ENCODE measurements at places on chromosomes 11 and 22.

DNA sequence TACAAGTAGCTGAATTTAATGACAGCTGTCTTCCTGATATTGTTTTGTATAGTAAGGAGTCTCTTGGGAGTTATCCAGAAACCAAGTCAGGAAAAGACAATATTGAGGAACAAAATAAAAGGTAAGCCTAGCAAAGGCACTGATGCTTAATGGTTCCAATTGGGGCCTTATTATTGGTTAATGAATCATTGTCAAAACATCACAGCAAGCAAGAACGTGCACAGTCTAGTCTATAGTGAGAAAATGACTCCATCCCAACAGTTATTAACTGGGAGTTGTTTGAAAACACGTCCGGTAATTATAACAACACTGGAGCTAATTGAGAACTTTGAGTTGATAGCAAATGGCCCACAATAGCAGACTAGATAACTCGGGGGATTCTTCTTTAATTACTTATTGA lies 17.7 kb downstream of the BSX start:
- DNase-seq: no peak

DNA sequence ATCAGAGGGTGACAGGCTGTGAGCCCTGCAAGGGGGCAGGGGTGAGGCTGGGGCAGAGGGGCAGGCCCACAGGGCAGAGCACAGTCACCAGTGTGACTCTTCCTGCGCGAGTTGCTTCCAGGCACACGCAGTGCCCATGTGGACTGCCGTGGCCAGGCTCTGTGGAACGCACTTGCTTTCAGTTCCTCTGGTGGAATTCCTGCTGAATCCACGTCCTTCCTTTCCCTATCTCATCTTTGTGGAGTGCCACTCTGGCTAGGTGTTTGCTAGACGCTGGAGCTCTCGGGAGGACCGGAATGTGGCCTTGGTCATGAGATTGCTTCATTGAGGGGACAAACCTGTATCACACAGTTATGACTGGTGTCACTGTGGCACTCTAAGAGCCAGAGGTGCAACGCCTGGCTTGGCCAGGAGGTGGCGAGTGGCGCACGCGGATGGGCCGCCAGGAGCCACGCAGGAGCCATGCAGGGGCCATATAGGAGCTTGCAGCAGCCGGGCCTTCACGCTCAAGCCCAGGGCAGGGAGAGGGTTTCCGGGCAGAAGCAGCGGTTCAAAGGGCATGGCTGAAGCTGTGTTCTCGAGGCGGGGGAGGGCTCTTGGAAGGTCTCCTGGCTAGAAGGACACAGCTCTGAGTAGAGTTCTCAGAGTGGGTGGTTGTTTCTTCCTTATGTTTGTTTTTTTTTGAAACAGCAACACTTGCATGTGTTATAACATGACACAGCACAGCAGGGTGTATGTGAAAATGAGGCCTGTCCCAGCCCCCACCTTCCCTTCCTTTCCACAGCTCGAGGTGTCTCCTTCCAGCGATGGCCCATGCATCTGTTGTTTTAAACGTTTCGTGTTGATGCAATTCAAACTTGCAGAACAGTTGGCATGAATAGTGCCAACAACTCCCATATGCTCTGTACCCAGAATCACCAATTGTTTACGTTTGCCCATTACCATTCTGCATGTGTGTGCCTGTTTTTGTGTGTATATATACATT lies 36.2 kb downstream of the TBC1D22A start:
- DNase-seq: peak; percentile 69

GRCh38 chr11:19595840-19596751 lies 116.5 kb upstream of the NAV2 start:
- DNase-seq: no peak

DNA sequence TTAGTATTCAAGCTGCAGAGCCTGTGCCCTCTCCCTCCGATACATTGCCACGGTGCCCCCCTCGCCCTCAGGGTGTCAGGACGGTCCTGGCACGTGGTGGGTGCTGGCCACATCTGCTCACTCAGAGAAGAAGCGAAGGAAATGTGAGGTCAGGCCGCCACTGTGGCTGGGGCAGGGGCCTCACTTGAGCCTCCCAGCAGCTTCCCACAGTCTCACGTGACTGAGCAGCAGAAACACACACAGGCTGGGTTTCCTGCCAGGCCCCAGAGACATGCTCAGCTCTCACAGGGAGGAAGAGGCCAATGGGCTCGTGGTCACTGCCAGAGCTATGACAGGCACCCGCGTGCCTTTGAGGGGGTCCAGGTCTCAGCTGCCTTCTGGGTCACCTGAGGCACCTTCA lies 37.9 kb upstream of the PRR5 start:
- no peak for DNase-seq

GRCh38 chr11:115180272-115180671 lies 323.9 kb downstream of the CADM1 start:
- no peak for DNase-seq

DNA sequence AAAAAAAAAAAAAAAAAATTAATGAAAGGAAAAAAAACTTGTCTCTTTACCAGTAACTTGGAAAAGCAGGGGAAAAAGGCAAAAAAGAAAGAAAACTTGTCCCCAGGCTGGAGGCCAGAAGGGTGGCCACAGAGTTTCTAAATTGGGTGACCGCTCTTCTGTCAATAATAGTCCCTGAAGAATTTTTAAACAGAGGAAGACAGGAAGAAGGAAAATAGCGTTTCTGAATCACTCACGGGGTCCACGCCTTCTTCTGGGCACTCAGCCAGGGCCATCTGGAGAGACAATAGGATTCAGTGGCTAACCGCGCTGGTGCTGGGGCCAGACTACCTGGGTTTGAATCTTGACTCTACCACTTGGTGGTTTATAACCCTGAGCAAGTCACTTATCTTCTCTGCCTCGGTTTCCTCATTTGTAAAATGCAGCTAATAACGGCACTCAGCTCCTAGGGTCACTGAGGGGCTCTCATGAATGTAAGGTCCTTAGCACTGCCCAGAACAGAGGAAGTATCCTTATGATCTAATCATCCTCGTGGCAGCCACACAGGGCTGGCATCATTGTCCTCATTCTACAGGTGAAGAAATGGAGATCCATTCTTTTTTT lies 7.0 kb downstream of the C11orf86 start:
- DNase-seq: no peak

- DNase-seq: no peak
Measured at GRCh38 chr11:85945788-85946187, 90.6 kb downstream of the CCDC83 start.

- no peak for DNase-seq
Measured at GRCh38 chr11:76666408-76666807, 4.1 kb downstream of the LRRC32 start.

DNA sequence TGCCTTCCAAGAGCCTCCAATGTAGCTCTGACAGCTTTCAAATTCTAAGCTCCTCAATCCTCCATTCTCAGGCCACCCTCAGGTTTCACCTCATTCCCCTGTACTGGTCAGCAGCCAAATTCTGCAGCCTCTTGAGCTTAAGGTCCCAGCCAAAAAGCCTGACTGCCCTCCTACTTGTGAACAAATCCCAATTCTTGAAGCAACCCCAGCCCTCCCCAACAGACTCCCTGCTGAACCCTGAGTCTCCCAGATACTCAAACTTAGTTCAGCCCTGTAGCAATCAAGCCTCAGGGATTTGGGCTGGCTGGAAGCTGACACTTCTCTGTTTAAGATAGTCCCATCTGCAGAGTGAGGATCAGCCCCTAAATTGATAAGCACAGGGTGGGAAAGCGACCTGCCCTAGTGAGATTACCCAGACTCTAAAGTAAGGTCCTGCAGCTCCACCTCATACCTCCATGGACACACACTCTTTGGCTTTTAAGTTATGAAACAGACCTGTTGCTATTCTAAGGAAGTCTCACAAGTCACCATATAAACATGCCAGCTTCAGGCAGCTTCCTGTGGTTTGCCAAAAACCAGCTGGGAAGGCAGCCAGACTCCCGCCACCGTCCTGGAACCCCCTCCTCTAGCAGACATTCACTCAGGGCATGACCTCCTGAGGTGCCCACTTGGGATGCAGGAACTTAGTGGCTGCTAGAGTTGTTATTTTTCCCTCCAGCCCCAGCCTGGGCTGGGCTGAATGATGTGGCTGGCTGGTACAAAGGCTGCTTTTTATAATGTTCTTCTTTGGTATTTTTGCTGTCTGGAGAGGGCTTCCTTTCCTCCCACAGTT lies 82.5 kb upstream of the PICALM start:
- no peak for DNase-seq

GRCh38 chr11:36467012-36467411 lies 43.1 kb downstream of the TRAF6 start:
- DNase-seq: no peak

- DNase-seq: peak; percentile 97
Measured at GRCh38 chr22:23893945-23894709, at the start of gene MIF. TSS of gene MIF (plus strand) at chr22:23894383. CDS start at chr22:23894475, 92 bp downstream.

GRCh38 chr11:64000026-64000739 lies 13.9 kb downstream of the OTUB1 start:
- peak; percentile 35 for DNase-seq

GRCh38 chr22:30016596-30016995 lies 63.7 kb upstream of the HORMAD2 start:
- no peak for DNase-seq

DNA sequence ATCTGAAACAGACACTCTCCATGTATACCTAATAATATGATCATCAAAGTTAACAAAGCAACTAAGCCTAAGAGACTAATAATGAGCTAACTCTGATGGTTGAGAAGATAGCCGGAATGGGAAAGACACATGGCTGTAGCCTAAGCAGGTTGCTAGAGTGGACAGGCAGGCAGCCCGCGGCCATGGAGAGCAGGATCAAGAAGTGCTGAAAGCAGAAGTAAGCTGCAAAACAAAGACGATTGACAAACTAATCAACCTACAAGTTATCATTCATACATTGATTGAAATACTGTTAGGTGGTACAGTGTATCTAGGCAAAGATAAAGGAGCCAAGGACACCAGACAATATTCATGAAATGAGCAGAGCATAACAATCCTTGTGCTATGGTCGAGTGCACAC lies 29.3 kb downstream of the SLN start:
- DNase-seq: no peak

- no peak for DNase-seq
Measured at GRCh38 chr11:42631220-42631843, 680.5 kb upstream of the API5 start.
